OCI-LY7 (cell line): ENCODE measurements at places on chromosomes 3 and 15.

DNA sequence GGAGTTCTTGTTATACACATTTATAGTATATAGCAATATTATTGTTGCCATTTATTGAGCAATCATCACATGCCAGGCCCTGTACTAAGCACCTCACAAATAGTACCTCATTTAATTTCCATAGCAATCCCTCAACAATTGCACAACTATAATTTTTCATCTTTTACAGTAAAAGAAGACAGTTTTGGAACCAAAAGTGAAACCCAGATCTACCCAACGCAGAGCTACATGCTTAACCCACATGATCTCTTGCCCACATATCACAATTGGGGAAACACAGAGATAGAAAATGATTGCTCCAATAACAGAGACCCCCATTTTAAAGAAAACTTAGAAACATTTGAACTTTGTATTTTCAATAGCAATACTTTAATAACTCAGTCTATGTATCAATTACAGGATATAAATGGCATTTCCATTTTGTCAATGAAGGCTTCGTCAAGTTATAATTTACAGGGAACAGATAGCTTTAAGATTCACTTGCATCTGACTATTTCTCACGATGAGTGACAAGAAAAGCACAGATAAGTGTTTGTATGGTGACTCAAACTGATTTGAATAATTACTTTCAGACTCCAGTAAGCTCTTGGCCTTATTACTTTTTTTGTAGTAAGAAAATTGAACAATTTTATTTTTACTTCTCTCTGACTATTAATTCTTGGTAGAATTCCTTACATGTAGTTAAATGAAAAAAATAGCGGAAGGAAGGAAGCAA is 38.7 kb upstream of the CCDC50 start:
- DNase-seq = no peak

- DNase-seq = no peak
Measured at GRCh38 chr3:111285694-111286093, 214.1 kb downstream of the NECTIN3 start.

DNA sequence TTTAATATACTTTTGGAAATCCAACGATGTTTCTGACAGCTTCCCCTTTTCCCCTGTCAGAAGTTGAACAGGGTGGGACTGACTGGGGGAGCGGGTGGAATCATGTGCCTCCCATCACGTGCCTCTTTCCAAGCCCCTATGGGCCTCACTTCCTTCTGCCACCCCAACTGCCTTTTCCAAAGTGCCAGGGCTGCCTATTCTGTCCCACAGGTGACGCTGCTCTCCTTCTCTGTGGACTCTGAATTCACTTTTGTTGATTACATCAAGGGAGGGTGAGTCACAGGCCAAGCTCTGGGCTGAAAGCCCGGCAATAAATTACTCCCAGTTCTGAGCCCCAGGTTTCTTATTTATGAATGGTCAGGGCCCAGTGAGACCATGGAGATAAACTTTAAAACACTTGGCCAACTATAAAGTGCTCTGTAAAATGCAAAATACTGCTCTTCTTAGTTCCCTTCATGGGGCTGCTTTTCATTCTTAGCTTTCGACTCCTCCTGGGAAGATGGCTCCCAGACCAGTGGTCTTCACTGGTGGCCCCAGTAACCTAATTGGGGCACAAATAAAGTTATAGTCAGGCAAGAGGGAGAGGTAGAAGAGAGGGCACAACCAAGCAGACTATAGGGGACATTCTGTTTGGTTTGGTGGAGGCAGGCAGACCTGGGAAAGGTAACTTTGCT is 12.3 kb downstream of the CPNE9 start:
- DNase-seq = peak; percentile 12

DNA sequence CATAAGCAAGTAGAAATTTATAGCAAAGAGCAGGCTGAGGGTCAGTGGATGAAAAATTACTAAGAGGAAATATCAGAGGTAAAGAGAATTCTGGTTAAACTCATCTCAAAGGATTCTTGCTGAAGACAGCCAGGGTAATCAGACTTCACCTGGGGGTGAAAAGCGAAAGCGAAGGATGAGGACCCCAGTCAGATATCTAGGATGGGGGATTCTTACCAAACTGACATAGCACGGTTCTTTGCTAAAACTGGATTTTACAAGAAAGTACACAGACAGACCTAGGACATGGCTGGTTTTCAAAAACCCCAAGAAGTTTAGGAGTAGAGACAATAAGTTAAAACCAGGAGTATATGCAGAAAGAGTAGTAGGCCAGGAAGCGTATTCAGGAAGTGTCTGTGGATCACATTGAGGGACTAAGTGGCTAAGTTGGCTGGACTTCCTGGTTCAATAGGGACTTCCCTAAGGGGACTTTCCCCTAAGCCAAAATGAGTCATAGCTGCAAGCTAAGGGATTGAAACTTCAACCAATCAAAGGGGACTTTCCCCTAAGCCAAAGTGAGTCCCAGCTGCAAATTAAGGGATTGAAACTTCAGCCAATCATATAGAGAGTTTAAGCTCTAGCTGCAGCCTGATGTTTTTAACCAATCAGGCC is 2.4 kb upstream of the CFAP91 start:
- no peak for DNase-seq

DNA sequence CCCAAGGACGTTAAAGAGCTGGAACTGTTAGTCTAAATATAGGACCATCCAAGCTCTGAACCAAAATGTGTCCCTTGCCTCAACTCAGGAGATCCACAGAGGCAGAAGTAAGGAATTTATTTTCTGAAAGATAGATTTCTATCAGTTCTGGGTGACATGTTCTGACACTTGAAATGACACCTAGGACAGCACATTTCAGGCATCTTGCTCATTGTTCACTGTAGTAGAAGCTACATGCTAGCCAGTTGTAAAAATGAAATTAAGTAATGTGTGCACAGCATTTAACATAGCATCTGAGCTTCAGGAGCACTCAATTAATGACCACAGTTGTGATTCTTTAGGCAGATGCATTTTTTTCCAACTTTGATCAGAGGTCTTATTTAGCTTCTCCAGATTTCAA is 567 bp downstream of the CCR2 start:
- no peak for DNase-seq

DNA sequence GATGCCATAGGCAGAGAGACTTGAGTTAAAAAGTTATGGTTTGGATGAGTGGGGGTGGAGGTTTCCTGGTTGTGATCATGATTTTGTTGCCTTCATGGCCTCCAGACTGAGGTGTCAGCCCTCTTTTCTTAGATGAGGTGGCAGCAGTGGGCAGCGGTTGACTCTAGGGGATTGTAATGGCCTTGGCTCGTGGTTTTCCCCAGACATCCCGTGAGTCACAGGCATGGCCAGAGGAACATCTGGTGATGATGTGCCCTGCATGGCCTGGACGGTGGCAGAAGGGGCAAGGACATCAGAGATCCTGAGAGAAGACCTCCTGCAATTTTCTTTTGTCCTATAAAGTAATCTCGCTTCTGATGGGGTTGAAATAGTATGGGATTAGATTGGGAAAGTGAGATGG is 12.4 kb downstream of the RETNLB start:
- no peak for DNase-seq
